ENCODE measurements at places on chromosomes 1 and 21. TPM values are rescaled to one million over a fixed set of nuclear protein-coding genes. Genes with fewer than 3 reads are reported as not detected.

- no peak for DNase-seq
- no peak overlapping the region for H3K4me3 ChIP-seq
- H3K27me3 ChIP-seq = no peaks in the 10 kb centered on the region
- H3K27ac ChIP-seq = no peak overlapping the region
- H3K4me1 ChIP-seq = no peaks in the 10 kb centered on the region
Measured at GRCh38 chr21:22691658-22692057, 1693.4 kb downstream of the NCAM2 start.

GRCh38 chr21:16069178-16070112 is 339.7 kb downstream of the USP25 start:
- no peaks in the 10 kb centered on the region for H3K36me3 ChIP-seq
- no peaks in the 10 kb centered on the region for H3K27me3 ChIP-seq
- no peak overlapping the region for H3K4me3 ChIP-seq
- no peak overlapping the region for H3K27ac ChIP-seq

DNA sequence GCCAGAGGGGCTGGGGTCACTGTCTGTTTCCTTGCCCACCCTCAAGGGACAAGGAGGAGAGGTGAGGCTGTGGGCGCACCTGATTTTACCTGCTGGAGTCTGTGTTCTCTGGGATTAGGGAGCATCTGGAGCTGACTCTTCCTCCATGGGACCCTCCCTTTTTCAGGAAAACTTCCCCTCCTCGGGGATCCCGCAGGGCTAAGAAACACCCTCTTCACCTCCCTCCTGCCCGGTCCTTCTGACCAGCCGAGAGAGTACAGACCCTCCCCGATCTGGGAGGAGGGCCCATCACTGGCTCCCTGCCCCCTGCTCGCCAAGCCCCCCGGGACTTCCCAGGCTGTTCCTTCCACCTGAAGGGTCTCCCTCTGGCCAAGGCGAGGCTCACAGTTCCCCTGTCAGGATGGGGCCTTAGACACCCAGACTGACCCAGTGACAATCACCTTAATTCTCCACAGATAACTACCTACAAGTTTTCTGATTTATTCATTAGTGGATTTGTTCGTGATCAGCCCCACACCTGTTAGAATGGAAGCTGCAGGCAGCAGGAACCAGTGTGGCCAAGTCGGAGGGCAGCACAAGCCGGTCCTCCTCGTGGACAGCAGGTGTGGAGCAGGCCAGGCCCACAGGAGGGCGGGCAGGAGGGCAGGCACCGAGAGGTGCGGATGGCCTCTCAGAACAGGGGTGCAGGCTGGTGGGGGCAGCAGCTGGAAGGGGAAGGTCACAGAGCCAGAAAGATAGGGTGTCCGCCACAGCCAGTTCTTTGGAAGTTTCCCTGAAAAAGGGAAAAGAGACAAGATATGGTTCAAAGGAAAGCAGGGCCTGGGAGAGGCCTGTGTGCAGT is 15.9 kb upstream of the SAMD11 start:
- H3K27ac ChIP-seq = no peak overlapping the region
- H3K27me3 ChIP-seq = peaks cover 5% of the 10 kb centered on the region
- DNase-seq = no peak
- no peak overlapping the region for H3K4me3 ChIP-seq
- peaks cover 12% of the 10 kb centered on the region for H3K4me1 ChIP-seq
- H3K36me3 ChIP-seq = no peaks in the 10 kb centered on the region

The EPHA2 gene
- polyA plus RNA-seq = 14.0 TPM

The OR2T11 gene
- not detected for polyA plus RNA-seq

GRCh38 chr1:43774359-43774758 is 67.0 kb downstream of the ST3GAL3 start:
- H3K27me3 ChIP-seq = no peaks in the 10 kb centered on the region
- H3K4me1 ChIP-seq = no peaks in the 10 kb centered on the region
- H3K36me3 ChIP-seq = no peaks in the 10 kb centered on the region
- no peak overlapping the region for H3K27ac ChIP-seq
- no peak overlapping the region for H3K4me3 ChIP-seq
- DNase-seq = peak; percentile 78

DNA sequence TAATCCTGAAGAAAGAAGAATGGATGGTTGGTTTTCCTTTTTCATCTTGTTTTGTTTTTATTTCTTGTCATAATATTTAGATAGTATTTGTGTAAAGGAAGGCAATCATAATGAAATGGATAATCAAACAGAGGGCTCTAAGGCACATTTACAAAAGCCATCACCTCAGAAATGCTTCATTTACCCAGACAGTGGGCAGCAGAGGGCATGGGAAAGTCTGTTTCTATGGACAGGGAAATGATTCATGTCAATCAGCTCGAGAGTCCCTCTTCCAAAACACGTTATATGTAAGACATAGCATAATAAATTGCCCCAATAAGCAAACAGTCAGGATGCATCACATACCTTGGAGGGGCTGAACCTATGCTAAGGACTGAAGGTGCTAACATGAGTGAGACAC is 426.1 kb downstream of the PLPP3 start:
- H3K27me3 ChIP-seq = no peaks in the 10 kb centered on the region
- no peaks in the 10 kb centered on the region for H3K36me3 ChIP-seq
- DNase-seq = no peak
- peaks cover 9% of the 10 kb centered on the region for H3K4me1 ChIP-seq
- no peak overlapping the region for H3K4me3 ChIP-seq

The ELAPOR1 gene
- not detected for polyA plus RNA-seq

The CSMD2 gene
- not detected for polyA plus RNA-seq

- peaks cover 12% of the 10 kb centered on the region for H3K36me3 ChIP-seq
- H3K4me3 ChIP-seq = no peak overlapping the region
- no peaks in the 10 kb centered on the region for H3K27me3 ChIP-seq
Measured at GRCh38 chr1:92362970-92363369, 64.1 kb downstream of the RPAP2 start.
